Left renal cortex interstitium (tissue), 4 donors: ENCODE measurements at places on chromosomes 3 and 15. TPM values are rescaled to one million over a fixed set of nuclear protein-coding genes. Genes with fewer than 3 reads are reported as not detected.

DNA sequence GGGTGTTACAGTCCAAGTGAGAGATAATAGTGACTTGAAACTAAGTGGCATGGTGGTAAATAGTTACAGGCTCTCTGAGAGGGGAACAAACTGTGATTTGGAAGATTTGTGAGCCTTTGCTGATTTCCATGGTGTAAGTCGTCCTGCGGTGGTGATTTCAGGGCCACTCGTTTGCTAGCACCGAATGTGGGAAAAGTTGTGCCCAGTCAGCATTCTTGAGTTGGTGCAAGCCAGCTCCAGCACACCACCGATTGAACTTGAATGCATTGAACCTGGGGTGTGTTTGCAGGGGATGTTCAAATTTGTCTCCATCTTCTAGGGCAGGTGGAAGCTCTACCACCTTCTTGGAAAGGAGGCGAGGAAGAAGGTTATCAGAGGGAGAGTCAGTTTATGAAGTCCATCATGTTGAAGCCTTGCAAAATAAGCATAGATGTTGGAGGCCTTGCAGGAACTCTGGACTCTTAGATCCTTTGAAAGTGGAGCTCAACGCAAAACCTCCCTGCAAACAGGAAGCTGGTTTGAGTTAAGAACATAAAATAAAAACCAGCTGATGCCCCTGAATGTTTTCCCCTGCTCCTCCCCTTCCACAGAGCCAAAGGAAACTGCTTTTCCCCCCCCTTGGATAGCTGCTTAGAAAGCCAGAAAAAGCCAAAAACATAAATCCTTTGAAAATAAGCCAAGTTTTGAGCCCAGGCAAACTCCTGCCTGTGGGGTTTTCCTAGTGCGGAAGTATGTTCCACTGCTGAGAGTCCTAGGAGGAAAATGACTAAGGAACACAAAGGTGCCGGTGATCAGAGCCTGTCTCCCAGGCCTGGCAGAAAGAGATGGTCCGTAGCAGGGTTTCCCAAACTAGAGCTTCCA lies 21.9 kb downstream of the MAPKBP1 start:
- no peak for DNase-seq

DNA sequence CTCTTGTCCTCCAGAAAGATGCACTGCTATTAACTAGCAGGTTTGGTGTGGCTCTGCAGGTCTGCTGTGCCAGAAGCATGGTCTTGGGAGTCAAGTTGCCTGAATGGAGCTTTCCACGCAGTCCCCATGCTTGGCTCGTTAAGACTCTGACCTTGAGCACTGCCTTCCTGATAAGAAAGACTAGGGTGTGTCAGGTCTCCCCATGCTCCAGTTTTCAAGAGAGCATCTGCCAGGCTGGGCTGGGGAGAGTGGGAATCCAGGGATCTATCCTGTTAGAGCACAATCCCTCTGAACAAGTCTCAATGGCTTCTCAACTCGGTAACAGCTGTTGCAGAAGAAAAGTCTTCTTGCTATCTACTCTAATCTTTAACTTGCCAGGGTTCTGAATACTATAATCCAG lies 98.2 kb downstream of the TJP1 start:
- DNase-seq, result no peak

DNA sequence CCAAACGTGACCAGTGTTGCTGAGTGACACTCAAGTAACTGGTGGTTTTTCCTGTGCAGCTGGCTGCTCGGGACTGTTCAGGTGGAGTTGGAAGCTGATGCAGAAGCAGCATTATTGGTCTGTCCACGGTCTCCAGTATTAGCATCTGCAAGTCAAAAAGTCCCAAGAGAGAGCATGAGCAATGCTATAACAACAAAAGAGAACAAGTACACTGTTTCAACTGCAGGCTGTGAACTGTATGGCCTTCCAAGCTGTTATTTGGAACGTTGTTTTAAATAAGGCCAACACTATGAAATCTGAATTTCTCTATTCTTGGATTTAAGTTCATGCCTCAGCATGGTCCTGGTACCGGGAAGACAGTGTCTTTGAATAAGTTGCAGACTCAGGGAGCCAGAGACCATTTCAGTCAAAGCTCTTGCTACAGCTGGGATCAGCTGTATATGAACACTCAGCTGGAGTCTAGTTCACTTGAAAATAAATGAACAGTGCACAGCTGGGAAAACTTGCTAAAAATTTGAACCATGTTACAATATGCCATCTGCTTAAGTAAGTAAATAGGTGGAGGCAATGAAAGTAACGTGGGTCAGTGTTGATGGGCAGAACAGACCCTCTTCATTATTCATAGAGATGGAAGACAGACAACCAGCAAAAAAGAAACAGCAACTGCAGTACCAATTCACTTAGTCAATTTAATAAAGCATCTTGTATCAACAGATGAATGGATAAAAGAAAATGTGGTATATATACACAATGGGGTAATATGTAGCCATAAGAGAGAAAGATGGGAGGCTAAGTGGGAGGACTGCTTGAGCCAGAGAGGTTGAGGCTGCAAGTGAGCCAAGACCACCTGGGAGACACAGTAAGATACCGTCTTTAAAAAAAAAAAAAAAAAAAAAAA lies 45.1 kb downstream of the NR1I2 start:
- DNase-seq, result no peak

DNA sequence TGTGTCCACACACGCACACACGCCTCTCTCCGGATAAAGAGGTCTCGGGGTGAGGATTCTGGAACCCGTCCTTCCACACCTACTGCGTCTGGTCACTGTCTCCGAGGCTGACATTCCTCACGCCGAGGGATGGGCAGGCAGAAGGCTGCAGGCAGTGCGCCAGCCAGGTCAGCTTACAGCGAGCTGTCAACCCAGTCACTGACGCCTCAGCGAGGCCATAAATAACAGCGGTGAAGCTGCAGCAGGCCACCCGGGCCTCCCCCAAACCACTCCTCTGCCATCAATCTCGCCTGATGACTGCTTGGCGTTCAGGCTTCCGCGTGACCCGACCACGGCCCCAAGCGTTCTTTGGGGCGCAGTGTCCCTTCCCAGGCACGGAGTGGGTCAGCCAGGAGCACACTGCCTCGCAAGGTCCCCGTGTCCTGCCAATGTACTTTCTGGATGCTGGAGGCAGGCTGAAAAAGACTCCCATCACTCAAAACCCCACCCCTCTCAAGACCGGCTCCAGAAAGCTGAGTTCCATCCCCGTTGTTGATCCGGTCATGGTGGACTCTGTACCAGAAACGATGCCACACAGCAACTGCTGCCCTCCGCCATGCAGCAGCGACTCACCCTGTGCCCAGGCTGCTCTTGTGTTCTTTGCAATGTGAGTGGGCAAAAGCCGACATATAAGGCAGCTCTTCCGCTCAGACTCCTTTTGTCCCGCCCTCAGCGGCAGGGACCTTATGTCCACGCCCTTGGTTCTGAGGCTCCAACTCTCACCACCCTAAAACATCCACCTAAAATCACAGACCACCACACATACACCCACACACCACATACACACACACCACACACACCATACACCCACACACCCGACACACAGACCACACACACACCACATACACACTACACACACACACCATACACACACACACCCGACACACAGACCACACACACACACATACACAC lies 27.1 kb downstream of the CPN2 start:
- no peak for DNase-seq

GRCh38 chr15:71530116-71530515 lies 280.2 kb upstream of the NR2E3 start:
- no peak for DNase-seq

TRIM42 gene
- not detected for polyA plus RNA-seq

DUOXA1 gene
- 0.10 TPM for polyA plus RNA-seq

DNA sequence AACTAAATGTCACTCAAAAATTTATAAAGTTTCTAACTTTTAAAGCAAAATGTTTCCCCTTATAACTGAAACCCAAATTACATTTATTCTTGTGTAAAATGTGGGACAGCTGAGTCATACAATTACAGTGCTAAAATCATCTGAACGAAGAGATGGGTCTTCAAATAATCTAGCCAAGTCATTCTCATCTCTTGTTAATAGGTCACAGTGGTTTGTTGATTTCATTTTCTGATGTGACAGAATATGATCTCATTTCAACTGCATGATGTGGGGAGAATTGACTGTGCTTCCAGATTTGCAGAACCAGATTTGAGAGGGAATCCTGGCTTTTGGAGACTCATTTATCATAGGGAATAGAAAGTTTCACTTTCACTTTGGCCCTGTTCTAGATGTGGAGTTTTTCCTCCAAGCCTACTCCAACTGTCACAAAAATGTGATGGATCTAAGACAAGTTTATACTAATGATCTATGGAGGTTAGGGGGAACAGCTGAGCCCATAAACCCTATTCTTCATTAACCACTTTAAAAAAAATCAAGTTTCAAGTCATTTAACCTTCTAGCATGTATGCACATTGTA lies 685.0 kb downstream of the PDCD6IP start:
- DNase-seq, result no peak

PARP15 gene
- polyA plus RNA-seq, result 0.46 TPM

NGRN gene
- 111 TPM for polyA plus RNA-seq

SI gene
- not detected for polyA plus RNA-seq

GRCh38 chr3:157718800-157719199 lies 215.6 kb upstream of the VEPH1 start:
- DNase-seq, result no peak

CPN2 gene
- 0.49 TPM for polyA plus RNA-seq

- no peak for DNase-seq
Observed at GRCh38 chr3:52458031-52458760, 2.8 kb downstream of the NISCH start.

CEP19 gene
- 5.5 TPM for polyA plus RNA-seq

GOLGA6L2 gene
- polyA plus RNA-seq, result not detected

DHX36 gene
- 68.3 TPM for polyA plus RNA-seq

FANCD2OS gene
- 0.27 TPM for polyA plus RNA-seq

- DNase-seq, result no peak
Observed at GRCh38 chr3:51268132-51268531, 117.0 kb upstream of the MANF start.
